ENCODE measurements at places on chromosomes 2 and 18.

DNA sequence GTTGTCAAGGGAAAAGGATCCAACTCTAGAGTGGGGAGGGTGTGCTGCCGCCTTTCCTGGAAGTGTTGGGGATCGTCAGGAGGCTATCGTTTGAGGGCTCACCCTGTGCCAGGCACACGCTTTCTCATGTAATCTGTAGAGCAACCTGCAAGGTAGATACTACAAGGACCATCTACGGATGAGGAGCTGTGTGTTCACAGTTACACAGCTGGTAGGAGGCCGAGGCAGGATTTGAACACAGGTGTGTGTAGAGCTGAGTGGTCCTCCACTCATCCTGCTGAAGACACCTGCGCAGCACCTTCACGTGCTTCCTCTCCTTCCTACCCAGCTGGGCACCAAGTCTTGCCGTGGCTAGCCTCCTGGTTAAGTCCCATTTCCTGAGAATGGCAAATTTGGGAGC is 68.3 kb downstream of the MARCO start:
- no peak for DNase-seq

DNA sequence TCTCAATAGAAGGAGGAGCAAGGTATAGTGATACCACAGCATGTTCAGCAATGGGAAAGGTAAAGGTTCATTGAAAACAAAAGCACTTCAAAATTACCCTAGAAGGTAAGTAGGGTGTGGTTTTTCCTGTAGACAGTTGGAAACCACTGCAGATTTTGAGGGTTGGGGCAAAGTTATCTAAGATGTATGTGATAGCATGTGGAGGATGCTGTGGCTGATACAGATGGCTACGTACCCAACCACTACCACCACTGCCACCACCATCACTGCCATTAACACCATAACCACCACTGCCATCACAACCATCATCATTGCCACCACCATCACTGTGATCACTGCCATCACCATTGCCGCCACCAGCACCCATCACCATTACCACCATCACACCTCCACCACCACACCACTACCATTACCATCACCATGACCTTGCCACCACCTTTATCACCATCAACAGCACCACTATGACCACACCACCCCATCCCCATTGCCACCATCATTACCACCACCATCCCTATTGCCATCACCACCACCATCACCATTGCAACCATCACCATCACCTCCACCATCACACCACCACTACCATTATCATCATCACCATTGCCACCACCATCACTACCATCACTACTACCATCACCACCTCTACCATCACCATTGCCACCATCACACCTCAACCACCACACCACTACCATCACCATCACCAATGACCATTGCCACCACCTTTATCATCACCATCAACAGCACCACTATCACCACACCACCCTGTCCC is 3.7 kb downstream of the TMSB10 start:
- DNase-seq = no peak

DNA sequence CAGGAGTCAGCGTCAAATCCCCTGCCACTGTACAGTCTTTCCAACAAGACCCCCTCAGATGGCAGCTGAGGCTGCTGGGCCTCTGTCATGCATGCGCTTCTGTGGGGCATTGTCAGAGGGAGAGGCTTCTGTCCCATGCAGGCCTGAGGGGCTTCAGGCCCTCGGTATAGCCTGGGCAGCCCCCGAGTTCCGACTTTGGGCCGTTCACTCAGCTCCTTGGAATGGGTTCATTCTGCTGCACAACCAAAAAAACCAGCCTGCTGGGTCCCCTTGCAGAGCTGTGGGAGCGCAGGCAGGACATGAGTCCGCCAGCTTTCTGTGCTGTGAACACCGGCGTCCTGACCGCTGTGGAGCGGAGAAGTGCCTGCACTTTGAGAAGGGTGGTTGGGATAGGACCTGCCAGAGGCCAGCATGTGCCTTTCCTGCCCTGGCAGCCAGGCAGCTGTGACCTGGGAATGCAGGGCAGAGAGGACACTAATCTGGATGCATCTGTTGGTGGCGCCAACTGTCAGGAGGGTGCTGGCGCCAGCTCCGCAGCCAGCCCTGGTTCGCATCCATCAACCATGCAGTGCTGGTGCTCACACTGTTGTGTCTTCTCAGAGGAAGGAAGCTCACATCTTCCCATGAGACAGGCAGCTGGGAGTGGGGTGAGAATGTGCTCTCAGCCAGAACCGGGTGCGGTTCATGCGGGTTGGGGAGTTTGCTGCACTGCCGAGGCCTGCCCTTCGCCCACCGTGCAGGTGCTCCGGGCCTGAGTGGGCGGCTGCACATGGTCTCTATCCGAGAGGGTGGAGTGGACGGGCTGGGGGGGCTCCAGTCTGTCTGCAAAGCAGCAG is 14.3 kb downstream of the ARHGEF4 start:
- DNase-seq = no peak

DNA sequence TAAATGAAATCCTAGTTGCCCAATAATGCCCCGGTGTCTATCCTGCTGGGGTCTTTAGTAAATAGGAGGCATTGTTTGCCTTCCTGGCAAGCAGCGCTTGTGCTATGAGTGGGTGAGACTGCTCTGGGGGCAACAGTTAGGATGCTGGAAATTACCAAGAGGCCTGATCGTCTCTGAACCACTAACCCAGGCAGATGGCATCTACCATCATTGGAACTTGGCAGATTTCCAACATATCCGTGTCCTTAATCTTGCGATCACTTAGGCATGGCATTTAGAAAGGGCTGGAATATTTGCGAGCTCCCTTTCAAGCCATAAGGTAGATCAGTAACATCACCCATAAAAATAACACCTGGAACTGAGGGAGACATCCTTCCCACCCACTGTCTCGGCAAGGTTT is 18.8 kb upstream of the SH3RF3 start:
- DNase-seq = no peak

DNA sequence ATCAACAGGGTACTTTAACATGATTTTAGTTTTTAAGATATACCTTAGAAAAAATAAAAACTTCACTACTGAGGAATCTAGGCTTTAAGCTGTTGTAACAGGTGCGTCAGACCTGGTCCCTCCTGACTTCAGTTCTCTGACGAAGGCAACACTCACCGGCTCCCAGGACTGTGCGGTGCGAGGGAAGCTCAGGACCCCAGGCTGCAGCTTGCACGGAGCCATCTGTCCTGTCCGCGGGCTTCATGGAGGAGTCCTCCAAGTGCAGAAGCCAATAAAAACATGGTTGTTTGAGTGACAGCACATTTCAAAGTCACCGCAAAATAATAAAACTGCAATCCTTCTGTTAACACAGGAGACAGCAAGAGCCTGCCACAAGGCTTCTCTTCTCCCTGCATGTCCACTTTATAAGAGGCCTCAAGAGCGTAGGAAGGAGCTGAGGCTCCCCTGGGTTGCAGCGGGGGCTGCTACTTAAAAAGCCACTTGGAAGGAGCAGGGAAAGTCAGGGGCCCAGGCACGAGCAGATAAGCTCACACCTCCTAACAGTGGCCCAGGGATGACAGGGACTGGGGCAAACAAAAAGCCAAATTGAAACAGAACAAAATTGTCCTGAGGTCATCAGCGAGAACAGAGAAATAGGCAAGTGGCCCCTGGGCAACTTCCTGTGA is 4.6 kb downstream of the HJURP start:
- DNase-seq = no peak

GRCh38 chr2:216694082-216694825 is 1.1 kb downstream of the IGFBP5 start:
- peak; percentile 34 for DNase-seq

DNA sequence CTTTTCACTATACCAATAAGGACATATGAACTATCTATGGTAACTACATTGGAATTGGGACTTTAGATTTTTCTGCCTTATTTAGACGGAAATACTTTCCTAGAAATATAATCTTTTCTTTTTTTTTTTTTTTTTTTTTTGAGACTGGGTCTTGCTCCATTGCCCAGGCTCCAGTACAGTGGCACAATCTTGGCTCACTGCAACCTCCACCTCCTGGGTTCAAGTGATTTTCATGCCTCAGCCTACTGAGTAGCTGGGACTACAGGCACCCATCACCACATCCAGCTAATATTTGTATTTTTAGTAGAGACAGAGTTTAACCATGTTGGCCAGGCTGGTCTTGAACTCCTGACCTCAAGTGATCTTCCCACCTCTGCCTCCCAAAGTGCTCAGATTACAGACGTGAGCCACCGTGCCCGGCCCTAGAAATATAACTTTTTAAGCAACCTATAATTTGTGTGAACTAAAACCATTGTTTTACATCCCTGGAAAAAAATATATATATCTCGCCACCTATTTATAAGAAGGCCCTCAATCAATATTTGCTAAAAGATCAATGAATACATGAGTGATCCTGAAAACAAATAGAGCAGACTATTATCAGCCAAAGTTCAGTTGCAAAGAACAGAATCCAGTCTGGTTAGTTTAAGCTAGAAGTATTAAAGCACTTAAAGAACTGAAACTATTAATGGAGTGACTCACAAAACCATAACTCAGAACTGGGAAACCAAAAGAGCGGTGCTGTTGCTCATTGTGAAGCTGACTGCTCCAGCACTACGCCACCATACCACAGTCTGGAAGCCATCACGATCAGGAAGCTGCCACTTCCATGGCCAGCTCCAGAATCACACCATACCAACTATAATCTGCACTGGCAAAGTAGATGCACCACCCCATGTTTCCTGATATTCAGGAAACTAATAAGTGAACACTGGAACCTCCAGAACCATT is 8.4 kb upstream of the HNRNPLL start:
- no peak for DNase-seq

GRCh38 chr2:110732422-110733413 is at the start of gene ACOXL:
ACOXL (plus strand) TSS chr2:110732573; CDS start chr2:110768390, 35,817 bp downstream.
- no peak for DNase-seq

GRCh38 chr18:41153871-41154270 is 801.2 kb upstream of the PIK3C3 start:
- no peak for DNase-seq

- DNase-seq = no peak
Observed at GRCh38 chr2:236256366-236256985, 7.7 kb downstream of the ASB18 start.

Data from stimulated activated CD4-positive, alpha-beta T cell treated with anti-CD3 and anti-CD28 coated beads, Interleukin-12 subunit alpha, Interleukin-12 subunit beta, amount 100 ng/mL, for 4 hours (primary cell).